ENCODE measurements at places on chromosomes 16 and 17.

- H3K27ac ChIP-seq = no peak overlapping the region
- no peak for DNase-seq
- H3K36me3 ChIP-seq = peaks cover 25% of the 10 kb centered on the region
- H3K27me3 ChIP-seq = peaks cover 15% of the 10 kb centered on the region
Measured at GRCh38 chr17:74201250-74201649, 2.2 kb upstream of the RPL38 start.

DNA sequence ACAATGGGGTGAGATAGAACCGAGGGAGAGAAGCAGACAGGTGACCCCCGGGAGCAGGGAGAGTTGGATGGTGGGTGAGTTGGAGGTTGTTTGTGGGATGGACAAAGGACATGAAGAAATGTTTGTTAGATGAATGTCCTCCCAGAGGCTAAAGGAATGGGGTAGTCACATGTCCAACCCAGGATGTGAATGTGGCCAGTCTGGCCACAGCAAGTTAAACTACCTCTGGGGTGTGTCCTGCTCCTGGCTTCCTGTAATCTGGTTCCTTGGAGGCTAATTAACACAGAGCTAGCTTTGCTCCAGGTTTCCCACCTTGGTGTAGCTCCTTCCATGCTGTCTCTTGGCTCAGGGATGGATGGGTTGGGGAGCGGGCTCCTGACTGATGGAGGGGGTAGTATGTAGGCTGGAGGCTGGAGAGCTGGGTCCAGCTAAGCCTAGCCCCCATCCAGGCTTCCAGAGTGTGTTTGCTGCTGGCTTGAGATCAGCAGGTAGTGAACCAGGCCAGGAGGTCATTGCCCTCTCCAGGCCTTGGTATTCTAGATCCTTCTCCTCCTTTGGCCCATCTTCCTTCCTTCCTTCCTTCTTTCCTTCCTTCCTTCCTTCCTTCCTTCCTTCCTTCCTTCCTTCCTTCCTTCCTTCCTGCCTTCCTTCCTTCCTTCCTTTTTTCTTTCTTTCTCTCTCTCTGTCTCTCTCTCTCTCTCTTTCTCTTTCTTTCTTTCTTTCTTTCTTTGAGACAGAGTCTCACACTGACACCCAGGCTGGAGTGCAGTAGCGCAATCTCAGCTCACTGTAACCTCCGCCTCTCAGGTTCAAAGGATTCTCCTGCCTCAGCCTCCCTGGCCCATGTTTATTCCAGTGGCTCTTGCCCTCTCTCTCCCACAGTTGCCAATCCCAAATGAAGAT is 28.0 kb upstream of the UBE2G1 start:
- no peaks in the 10 kb centered on the region for H3K36me3 ChIP-seq
- H3K27me3 ChIP-seq = no peaks in the 10 kb centered on the region
- peaks cover 25% of the 10 kb centered on the region for H3K4me1 ChIP-seq
- no peak for DNase-seq
- H3K4me3 ChIP-seq = no peak overlapping the region
- no peak overlapping the region for H3K27ac ChIP-seq

GRCh38 chr17:30236766-30237165 is 1.3 kb upstream of the SLC6A4 start:
- H3K4me3 ChIP-seq = peak overlapping the region; percentile 10
- no peak for DNase-seq
- H3K27me3 ChIP-seq = peaks cover 60% of the 10 kb centered on the region
- H3K36me3 ChIP-seq = no peaks in the 10 kb centered on the region

DNA sequence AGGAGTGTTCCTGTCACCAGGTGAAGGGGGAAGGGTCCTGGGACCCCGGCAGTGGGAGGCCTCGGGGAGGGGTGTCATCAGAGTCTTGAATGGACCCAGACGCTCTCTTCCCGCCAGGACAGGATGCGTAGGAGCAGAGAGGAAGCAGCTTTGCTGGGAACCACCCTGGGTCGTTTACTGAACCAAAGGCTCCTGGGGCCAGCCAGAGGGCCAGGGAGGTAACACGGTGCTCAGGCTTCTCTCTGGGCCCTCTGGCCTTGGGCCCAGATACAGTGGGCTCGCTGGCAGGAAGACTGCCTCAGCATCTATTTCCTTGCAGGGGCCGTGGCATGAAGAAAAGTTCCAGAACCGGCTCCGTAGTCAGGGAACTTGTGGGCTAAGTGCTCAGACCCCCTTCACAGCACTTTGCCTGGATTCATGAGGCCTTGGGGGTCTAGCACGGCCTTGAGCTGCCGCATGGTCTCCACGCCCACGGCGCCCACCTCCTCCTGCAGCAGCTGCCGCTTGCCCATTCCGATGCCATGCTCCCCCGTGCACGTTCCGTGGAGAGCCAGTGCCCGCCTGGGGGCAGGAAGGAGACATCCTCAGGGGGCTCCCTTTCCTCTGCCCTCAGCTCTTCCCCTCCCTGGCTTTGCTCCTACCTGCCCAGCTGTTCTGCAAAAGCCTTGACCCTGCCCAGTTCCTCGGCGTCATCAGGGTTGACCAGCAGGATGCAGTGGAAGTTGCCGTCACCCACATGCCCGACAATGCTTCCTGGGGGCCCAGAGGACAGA is 4.4 kb downstream of the LDHD start:
- no peak overlapping the region for H3K4me3 ChIP-seq
- peaks cover 34% of the 10 kb centered on the region for H3K4me1 ChIP-seq
- no peak overlapping the region for H3K27ac ChIP-seq
- no peaks in the 10 kb centered on the region for H3K27me3 ChIP-seq

DNA sequence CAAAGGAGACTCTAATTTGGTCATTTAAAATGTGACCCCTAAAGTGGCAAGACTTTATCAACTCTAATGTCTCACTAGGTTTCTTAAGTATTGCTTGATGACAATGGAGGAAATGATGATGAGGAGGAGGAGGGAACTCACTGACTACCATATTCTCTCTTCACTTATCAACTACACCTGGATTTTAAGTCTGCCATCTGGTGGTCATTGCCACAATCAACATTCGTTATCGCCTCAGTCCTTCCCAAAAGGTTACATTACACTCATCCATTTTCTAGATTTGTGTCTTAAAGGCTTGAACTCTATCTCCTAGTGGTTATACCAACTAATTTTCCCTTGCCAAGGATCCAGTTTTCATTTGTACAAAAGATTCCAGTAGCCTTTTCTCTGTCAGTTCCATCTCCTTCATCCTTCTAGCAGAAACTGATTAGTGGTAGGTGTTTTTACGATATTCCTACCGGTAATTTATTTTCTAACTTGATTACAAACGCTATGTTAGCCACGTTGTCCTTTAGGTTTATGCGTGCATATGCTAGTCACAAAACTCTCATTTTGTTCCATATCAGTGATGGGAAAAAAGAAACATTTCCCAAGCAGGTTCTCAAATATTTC is 114.6 kb upstream of the NOG start:
- H3K4me1 ChIP-seq = no peaks in the 10 kb centered on the region
- no peaks in the 10 kb centered on the region for H3K36me3 ChIP-seq
- H3K4me3 ChIP-seq = no peak overlapping the region
- no peak overlapping the region for H3K27ac ChIP-seq
- DNase-seq = no peak

DNA sequence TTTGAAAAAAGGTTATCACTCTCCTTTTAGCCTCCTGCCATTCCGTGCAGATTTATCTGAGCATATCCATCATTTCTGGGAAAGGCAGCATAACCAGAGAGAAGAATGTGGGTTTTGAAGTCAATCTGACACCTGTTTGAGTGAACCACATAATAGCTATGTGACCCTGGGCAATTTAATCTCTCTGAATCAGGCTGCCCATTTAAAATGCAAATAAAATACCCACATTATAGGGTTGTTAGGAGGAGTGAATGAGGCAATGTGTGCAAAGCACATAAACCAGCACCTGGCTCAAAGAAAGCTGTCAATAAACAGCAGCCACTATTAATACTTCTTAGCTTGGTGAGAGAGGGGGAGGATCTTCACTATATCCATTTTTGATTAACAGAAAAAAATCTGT is 88.0 kb downstream of the CACNG1 start:
- H3K27ac ChIP-seq = no peak overlapping the region
- no peak for DNase-seq
- H3K27me3 ChIP-seq = no peaks in the 10 kb centered on the region

DNA sequence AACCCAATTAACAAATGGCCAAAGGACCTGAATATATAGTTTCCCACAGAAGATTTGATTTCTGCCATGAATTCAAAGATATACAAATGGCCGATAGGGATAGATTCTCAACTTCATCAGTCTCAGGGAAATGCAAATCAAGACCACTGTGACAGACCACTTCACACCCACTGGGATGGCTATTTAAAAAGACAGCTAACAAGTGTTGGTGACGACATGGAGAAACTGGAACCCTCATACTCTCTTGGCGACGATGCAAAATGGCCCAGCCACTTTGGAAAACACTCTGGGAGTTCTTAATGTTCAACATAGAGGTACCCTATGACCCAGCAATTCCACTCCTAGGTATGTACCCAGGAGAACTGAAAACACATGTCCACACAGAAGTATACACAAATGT is 17.4 kb upstream of the KREMEN2 start:
- DNase-seq = no peak
- no peak overlapping the region for H3K4me3 ChIP-seq
- H3K36me3 ChIP-seq = peaks cover 6% of the 10 kb centered on the region

GRCh38 chr17:4142107-4142900 is 526 bp downstream of the ZZEF1 start:
- H3K27me3 ChIP-seq = no peaks in the 10 kb centered on the region
- H3K4me1 ChIP-seq = peaks cover 32% of the 10 kb centered on the region
- H3K36me3 ChIP-seq = peaks cover 10% of the 10 kb centered on the region
- peak; percentile 33 for DNase-seq

Data from activated T-helper 2 cell treated with anti-CD3 and anti-CD28 coated beads, Interferon-gamma antibody, Interleukin-2, Interleukin-4, amounts not matched to agents 10 μg/mL and 5 μg/mL and 100 μg/mL, durations not matched to agents 14 hours and 24 hours and 36 hours (primary cell).